Right ventricle myocardium superior (tissue), 1 donor: ENCODE measurements at places on chromosomes 6 and 20. TPM values are rescaled to one million over a fixed set of nuclear protein-coding genes. Genes with fewer than 3 reads are reported as not detected.
A peak's percentile ranks its signal among the peaks of the same experiment; 100 is the strongest.

ZBP1 gene
- total RNA-seq = not detected

ZNF512B gene
- total RNA-seq = 11.3 TPM

MAFB gene
- total RNA-seq = 14.7 TPM

ARG1 gene
- not detected for total RNA-seq

PBOV1 gene
- not detected for total RNA-seq

C4A gene
- 61.5 TPM for total RNA-seq

ARFGEF2 gene
- total RNA-seq = 36.8 TPM

DNA sequence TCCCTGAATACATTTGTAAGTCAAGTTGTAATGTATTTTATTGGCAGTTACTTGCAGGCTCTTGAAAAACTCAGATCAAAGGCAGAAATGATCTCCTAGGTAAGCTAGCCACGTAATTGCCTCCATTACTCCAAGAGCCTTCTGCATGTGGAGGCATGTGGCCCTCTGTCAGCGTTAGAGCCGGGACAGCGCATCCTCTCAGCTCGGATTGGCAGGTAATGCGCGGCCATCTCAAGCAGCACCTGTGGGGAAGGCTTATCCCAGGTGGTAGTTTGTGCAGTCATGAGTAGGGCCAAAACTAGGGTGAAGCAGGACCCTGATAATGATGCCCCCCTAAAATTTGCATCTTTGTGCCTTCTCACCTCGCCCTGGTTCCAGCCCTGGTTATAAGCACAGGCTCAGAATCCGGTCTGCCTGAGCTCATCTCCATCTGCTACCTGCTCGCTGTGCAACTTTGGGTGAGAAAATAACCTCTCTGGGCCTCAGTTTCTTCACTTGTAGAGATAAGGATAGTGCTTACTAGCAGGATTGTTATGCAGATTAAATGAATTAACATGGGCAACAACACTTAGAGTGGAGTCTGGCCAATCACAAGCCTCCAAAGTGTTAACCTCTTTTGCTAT, 157.5 kb upstream of the PMEPA1 start:
- DNase-seq = no peak

DNA sequence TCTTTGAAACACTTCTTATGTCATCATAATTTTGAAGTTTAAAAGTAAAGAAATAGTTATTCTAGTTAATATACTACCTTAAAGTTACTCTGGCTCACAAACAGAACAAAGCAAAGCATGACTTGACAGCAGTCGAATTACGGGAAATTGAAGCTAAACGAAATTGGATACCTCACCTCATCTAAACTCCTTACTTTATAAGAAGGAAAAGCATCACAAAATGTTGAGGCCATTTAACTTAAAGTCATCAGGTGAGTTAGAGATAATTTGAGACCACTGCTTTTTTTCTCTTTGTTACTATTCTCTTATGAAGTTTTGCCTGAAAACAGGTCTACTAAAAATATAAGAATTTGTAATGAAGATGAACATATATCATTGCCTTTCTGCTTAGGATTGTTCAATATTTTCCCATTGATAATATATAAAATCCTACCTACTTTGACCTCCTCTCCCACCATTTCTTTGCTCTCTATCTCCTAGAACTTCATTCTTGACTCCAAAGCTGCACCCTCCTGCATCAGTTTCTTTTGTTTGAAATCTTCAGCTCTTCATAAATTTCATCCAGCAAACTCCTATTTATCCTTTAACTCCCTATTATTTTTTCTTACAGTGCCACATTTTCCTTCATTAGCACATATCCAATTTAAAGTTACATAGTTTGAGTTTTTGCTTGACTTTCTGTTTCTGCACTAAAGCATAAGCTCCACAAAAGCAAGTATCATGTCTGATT, 510.7 kb upstream of the ZNF337 start:
- no peak for DNase-seq

DNA sequence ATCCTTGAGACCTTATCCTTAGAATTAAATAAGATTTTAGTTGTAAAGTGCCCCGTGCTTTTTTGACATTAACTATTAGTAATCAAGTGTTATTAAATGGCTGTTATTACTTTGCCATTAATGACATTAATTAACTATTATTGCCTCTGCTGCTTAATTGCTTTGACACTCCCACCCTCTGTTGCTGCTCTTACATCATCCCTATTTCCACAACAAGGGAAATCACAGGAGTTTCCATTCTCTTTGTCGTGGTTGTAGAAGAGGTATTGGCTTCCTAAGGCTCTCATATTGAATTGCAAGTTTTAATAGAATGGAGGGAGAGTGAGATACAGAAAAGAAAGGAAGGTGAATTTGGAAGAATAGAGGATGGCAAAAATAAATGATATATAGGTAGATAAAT, 545.8 kb downstream of the MMUT start:
- no peak for DNase-seq

- no peak for DNase-seq
Observed at GRCh38 chr6:55675941-55676340, 96.9 kb upstream of the HMGCLL1 start.

- DNase-seq = no peak
Observed at GRCh38 chr6:150048099-150048498, 20.8 kb downstream of the ULBP3 start.

- peak; percentile 55 for DNase-seq
Observed at GRCh38 chr6:46925563-46926253, 4.0 kb upstream of the ADGRF5 start.

GRCh38 chr20:21161926-21162325, 36.0 kb downstream of the KIZ start:
- DNase-seq = no peak

DNA sequence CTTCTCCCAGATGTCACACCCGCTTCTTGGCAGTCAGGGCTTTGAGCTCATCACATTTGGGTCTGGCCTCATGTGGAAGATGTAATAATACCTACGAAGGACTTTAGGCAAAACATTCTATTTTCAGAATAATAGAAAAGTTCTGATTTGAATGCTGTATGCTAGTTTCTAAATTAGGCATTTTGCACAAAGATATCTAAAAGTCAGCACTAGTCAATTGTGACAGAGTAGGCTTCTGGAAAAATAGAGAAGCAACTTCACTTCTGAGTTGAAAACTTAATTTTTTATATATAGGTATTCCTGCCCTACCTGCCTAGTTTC, 38.3 kb upstream of the CD2AP start:
- DNase-seq = no peak

- DNase-seq = no peak
Observed at GRCh38 chr6:169701311-169701953, 397 bp downstream of the WDR27 start.

- no peak for DNase-seq
Observed at GRCh38 chr6:142929751-142930358, 15.1 kb downstream of the HIVEP2 start.

DNA sequence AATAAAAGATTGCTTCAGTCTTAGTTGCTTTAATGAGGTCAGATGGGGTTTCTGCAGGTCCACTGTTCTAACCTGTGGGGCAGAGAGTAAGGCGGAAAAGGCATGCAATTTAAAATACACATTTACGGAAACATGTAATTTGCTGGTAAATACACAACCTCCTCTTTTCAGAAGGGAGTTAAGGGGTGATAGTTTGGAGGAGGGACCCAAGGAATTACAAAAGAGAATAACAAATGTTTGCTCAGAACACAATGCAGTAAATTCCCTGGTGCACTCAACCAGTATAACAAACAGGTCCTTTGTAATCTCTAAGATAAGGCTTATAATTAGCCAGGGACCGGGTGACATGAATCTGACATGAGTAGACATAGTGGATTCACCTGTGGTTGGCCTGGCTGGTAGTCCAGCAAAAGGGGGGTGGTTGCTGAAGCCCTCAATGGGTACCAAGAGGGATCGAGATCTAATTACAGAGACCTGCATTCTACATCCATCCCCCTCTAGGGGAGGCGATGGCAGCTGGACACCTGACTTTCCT, 295.1 kb downstream of the PHACTR1 start:
- DNase-seq = no peak

DNA sequence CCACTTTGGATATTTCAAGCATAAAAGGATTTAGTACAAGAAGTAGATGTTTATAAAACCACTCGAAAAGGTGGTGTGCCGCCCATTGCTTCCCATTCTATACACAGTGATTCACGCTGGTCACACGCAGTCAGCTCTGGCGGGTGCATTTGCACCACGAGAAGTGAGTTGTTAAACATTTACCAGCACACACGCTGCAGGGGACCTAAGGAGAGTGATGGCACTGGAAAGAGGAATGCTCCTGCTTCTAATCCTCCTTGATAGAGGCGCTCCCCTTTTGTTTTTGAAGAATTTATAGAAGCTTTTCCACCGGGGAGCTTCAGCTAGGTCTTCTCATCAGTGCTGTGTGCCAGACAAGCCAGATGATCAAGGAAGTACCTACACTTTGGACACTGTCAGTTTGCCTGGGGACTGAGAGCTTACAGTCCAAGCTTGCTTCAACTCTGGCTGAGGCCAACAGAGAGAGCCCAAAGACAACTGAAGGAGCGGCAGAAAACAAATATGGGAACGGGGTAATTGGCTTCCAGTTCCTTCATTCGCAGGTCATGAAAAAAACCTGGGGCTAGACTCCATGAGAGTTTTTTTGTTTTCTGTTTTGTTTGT, 31.2 kb downstream of the MUC22 start:
- no peak for DNase-seq
